Inflammatory macrophage (primary cell): ENCODE measurements at places on chromosomes 5 and 9.

GRCh38 chr9:109859447-109859846, 79.4 kb downstream of the PALM2AKAP2 start:
- DNase-seq, result no peak

GRCh38 chr5:118611332-118611945, 376.9 kb downstream of the DTWD2 start:
- DNase-seq, result no peak

- DNase-seq, result no peak
Measured at GRCh38 chr5:149745943-149746324, 15.8 kb downstream of the PPARGC1B start.

- DNase-seq, result no peak
Measured at GRCh38 chr9:35790025-35790384, 1.4 kb upstream of the NPR2 start.

- no peak for DNase-seq
Measured at GRCh38 chr5:171424726-171425125, 5.3 kb downstream of the FGF18 start.

- DNase-seq, result peak; percentile 87
Measured at GRCh38 chr5:74667396-74667795, 17.6 kb upstream of the HEXB start.

DNA sequence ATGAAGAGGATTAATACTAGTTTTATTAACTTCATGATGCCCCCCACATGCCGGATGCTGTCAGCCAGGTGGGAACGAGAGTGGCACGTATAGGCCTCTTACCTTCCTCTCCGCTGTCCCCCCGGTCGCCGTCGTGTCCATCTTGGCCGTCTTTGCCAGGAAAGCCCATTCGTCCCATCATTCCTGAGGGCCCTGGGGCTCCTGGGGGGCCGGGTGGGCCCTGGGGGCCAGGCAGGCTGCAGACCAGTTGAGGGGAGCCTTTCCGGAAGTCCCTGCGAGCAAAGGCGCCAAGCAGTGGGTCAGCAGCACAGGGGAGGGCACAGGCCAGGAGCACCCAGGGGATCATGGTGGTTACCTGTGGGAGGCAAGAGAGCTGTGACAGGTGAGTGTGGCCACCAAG, 15.8 kb downstream of the C1QTNF2 start:
- no peak for DNase-seq

DNA sequence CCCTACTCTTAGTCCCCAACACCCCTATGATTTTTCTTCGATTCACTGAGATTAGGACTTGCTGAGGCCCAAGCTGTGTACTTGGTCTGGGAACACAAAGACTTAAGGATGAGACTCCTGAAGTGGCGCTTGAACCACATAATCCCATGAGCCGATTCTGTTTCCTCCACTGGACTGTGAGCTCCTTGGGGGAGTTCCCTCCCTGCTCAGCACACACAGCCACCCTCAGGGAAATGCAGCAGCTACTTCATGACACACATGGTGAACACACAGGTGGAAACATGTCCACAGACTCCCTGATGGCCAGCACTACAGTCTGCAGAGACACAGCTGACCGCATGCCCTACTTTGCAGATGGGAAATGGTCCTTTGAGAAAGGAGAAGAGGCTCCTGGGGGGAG, 101.1 kb downstream of the C5orf15 start:
- DNase-seq, result no peak
